Activated B cell treated with CpG ODN at 0.5 μM for 24 hours (primary cell): ENCODE measurements at places on chromosomes 12 and 14.

GRCh38 chr14:97538749-97539410, 741.7 kb downstream of the VRK1 start:
- no peak for DNase-seq

DNA sequence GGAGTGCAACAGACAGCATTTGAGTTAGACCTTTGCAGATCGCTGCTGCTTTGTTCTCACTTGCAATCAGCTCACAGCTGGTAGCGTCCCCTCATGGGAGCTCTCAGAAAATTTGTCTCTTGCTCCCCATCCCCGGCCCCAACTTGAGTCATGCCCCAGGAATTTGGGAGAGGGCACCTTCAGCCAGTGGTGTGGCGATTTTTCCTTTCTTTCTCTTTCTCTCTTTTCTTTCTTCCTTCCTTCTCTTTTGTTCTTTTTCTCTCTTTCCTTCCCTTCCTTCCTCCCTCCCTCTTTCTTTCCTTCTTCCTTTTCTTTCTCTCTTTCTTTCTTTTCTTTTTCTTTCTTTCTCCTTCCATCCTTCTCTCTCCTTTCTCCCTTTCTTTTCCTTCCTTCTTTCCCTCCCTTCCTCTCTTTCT, 34.2 kb upstream of the MAP1LC3B2 start:
- no peak for DNase-seq

DNA sequence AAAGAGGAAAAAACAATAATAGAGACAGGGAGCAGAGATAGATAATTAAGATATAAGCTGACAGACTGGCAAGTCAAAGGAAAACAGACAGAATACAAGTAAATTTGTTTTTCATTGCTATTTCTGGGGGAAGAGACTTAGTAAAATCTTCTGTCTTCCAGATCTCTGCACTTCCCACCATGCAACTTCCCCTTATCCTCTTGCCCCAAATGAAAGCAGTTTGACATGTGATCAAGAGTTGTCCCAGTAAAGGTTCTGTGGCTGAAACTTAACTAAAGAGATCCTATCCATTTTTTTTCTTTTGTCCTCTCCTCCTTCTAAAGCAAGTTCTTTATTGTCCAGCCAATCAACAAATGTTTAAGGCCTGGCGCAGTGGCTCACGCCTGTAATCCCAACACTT, 1.5 kb upstream of the MLF2 start:
- no peak for DNase-seq

- DNase-seq = no peak
These were observed 17.9 kb upstream of the DCAF5 start for GRCh38 chr14:69170839-69171238.

- peak; percentile 25 for DNase-seq
These were observed 2.3 kb upstream of the CEBPE start for GRCh38 chr14:23121361-23121771.

DNA sequence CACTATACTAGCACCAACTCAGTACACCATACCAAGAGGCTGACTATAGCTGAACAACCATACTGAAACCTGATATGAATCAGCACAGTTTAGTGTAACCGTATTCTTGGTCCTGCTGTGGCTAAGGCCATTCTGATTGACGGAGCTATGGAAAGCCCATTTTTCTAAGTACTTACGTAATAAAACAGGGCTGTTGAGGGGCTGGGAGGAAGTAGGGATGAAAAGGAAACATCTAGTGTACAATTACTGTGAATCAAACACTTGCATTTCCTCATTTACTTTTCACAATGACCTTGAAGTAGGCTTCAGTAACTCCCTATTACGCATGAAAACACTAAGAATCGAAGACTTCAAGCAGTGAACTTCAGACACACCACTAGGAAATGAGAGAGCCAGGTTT, 198.2 kb downstream of the BTG1 start:
- no peak for DNase-seq

- no peak for DNase-seq
These were observed 492.2 kb downstream of the FLRT2 start for GRCh38 chr14:86022031-86022629.

GRCh38 chr14:96194657-96195431, 9.8 kb upstream of the BDKRB2 start:
- no peak for DNase-seq

DNA sequence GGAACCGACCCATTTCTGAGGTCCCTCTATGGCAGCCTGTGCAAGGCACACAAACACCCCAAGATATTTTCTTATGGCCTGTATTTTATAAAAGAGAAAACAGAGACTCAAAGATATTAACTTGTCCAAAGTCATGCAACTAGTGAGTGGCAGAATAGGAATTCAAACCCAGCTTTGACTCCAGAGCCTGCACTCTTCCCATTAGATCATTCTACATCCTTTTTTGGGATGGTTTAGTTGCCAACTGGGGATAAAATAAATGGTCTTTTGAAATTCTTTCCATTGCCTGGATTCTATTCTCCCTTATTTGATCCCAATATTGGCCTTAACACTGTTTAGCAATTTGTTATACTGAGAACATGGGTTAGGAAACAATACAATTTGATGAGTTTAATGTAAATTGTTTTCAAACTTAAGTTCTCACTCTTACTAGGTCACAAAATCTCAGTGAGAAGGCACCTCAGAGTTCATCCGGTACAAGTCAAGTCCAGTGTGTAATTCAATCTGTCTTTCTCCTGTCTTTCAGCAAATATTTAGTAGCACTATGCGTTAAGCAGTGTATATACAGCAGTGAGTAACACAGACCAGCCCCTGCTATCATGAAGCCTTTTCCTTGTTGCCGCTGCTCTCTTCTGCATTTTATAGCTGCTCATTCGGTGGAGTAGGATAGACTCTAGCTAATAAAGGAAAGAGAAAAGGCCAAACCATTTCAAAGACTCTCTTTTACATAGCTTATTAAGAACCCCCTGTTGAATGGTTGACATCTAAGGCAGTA, 162.1 kb upstream of the IFNG-AS1 start:
- DNase-seq = no peak

- DNase-seq = no peak
These were observed 71.3 kb downstream of the PRIMA1 start for GRCh38 chr14:93716746-93717667.

DNA sequence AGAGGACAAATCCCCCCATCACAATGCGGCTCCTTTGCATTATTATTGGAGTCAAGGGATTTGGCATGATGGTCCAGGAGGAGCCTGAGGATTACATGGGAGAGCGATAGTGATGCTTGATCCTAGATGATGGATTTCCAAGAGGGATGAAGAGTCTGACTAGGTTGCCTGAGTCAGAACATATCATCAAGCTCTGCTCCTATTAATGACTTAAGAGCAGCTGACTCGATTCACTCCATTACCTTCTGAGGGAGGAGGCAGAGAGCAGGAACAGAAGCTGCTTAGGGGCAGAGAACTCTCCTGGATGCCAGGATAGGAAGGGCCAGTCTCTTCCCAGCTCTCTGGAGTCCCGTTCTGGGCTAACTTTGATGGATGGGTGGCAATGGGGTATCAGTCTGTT, 54.0 kb upstream of the CISTR start:
- no peak for DNase-seq

- DNase-seq = no peak
These were observed 11.6 kb upstream of the HECTD1 start for GRCh38 chr14:31219169-31219568.

GRCh38 chr12:29054858-29055663, 94.0 kb upstream of the FAR2 start:
- DNase-seq = no peak

- DNase-seq = no peak
These were observed 55.2 kb downstream of the SLC25A21 start for GRCh38 chr14:37116933-37117849.

- no peak for DNase-seq
These were observed 77.5 kb upstream of the ABCD2 start for GRCh38 chr12:39697108-39697507.

GRCh38 chr12:112130441-112130998, 5.2 kb downstream of the TRAFD1 start:
- DNase-seq = no peak

GRCh38 chr12:89244536-89244935, 107.8 kb downstream of the DUSP6 start:
- DNase-seq = no peak

DNA sequence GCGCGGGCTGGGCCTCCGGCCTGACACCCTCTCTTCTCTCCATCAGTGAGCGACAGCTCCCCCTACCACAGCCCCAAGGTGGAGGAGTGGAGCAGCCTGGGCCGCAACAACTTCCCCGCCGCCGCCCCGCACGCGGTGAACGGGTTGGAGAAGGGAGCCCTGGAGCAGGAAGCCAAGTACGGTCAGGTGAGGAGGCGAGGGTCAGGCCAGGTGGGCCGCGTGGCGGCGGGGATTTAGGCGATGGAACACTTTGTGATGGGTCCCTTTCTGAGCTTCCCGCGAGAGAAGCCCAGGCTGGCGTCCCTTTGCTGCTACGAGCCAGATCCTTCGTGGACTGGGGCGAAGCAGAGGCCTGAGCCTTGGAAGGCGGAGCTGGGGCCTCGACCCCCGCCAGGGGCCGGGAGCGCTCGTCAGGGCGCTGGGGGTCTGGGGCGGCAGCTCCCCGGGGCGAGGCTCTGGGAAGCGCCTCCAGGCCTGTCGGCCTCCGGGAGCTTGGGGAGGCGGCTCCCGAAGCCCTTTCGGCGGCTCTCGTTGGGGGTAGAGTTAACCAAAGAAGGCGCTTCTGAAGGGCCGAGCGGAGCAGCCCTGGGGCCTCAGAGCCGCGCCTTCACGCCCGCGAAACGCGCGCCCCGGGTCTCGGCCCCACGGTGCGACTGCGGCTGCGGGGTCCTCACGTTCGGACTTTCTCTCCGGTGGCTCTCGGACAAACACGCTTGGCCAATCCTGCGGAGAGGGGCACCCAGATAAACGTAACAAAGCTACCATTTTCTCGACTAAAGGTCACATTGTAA, 5.0 kb downstream of the PAX9 start:
- no peak for DNase-seq

DNA sequence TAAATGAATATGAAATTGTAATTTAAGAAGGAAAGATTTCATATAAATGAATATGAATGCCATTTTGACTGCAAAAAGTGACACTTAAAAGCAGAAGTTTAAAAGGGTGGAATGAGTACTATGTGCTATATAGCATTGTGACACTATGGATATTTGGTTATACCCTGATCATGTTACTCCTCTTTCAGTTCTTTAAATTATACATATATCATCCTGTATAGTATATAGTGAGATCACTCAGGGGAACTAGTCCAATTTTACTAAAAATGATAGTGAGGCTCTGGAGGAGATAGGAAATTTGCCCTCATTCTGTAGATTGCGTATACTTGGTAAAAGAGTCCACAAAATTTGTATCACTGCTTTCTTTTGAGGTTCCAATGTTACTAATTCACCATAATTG, 155.7 kb upstream of the BTG1 start:
- no peak for DNase-seq

DNA sequence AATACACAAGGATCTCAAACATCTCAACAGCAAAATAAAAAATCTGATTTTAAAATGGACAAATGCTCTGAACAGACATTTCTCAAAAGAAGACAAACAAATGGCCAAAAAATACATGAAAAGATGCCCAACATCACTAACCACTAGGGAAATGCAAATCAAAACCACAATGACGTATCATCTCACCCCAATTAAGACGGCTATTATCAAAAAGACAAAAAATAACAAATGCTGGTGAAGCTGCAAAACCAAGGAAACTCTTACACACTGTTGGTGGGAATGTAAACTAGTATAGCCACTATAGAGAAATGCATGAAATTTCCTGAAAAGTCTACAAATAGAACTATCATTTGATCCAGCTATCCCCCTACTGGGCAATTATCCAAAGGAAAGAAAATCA, 145.0 kb downstream of the BTG1 start:
- DNase-seq = no peak

DNA sequence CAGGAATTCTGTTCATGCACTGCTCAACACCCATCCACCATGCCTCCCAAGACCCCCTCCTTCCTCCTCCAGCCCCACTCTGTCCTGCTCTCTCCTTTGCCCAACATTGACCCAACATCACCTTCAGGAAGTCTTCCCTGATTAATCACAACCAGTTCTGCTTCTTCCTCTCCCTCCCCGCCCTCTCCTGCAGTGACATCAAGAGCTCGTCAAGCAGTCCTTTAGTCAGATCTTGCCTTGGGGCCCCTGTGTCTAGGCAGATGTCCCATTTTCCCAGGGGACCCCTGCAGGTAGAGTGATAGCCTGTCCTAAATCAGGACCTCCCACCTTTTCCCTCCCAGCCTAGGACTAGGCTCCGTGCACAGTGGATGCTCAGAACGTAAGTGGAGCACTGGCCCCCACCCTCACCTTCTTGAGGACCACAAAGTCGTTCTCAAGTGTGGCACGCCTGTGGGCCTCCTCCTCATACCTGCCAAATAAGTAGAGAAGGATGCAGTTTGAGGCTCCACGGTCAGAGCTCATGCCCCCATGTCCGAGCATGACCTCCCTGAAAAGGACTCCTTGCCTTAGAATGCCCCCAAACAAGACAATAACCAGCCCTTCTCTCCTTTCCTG, 2.3 kb downstream of the KRT78 start:
- DNase-seq = no peak

- no peak for DNase-seq
These were observed 103.0 kb downstream of the PEBP1 start for GRCh38 chr12:118238888-118239287.

GRCh38 chr14:95472819-95473251, 43.6 kb downstream of the SYNE3 start:
- DNase-seq = no peak

DNA sequence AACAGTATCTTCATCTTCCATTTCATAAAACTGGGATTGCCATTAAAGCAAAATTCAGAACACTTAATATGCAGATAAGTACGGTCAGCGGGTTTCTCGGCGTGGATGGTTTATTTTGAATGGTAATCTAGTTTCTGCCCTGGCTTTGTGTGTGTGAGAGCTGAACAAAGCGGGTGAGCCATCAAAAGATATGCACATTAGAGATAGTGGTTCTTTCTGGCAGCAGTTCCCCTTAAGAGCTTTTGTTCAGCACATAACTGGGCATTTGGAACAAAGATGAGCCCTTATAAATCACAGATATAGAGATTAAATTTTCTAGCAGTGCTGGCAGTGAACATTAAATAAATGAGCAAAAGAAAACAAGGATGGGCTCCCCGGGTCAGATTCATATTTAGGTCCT, 207.5 kb downstream of the CALM1 start:
- DNase-seq = no peak

DNA sequence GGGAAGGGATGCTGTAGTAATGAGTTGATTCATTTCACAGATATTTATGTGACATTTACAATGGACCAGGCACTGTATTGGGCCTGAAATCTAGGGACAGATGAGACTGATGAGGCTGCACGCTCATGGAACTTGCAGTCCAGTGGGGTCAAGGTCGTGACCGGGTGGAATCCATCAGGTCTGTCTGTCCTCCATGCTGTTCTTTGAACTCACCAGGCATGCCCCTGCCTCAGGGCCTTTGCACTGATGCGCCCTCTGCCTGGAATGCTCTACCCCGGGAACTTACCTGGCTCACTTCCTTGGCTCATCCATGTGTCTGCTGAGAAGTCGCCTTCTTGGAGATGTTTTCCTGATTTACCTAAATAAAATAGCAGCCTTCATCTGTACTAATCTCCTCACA, 200.1 kb downstream of the VRK1 start:
- DNase-seq = no peak
